Endothelial cell (in vitro differentiated cells): ENCODE measurements at places on chromosomes 12 and 14. TPM values are rescaled to one million over a fixed set of nuclear protein-coding genes. Genes with fewer than 3 reads are reported as not detected.

DNA sequence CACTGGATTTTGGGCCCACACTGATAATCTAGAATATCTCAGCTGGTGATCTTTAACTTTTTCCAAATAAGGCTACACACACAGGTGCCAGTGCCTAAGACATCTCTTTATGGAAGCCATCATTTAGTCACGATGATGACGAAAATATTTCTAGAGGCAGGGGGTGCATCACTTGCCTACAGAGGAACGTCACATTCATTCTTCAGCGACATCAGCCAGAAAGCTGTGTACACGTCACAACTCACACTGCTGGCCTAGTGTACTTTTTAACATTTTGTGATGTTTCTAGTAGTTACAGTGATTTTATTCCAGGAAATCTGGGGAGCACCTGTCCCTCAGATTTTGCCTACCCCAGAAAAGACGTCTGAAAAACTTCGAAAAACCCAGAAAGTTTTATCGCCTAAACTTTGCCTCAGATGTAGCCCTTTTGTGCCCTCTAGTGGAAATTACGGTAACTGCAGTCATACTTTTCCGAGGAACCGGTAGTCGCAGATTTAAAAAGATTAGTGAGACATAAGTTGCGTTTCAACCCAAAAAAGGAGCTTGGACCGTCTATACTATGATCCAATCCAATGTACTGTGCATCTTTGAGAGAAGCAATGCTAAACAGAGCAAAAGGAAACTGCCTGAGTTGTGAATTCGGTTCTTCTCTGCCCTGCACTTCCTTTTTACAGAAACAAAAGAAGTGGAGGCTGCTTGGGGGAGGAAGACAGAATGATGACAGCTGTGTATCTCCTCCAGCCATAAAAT is 64.3 kb upstream of the STON2 start:
- peak; percentile 70 for DNase-seq

- DNase-seq = peak; percentile 66
Observed at GRCh38 chr12:57896434-57897201, 44.7 kb upstream of the ATP23 start.

GRCh38 chr12:21169878-21170472 is 39.0 kb downstream of the SLCO1B1 start:
- DNase-seq = peak; percentile 80

DNA sequence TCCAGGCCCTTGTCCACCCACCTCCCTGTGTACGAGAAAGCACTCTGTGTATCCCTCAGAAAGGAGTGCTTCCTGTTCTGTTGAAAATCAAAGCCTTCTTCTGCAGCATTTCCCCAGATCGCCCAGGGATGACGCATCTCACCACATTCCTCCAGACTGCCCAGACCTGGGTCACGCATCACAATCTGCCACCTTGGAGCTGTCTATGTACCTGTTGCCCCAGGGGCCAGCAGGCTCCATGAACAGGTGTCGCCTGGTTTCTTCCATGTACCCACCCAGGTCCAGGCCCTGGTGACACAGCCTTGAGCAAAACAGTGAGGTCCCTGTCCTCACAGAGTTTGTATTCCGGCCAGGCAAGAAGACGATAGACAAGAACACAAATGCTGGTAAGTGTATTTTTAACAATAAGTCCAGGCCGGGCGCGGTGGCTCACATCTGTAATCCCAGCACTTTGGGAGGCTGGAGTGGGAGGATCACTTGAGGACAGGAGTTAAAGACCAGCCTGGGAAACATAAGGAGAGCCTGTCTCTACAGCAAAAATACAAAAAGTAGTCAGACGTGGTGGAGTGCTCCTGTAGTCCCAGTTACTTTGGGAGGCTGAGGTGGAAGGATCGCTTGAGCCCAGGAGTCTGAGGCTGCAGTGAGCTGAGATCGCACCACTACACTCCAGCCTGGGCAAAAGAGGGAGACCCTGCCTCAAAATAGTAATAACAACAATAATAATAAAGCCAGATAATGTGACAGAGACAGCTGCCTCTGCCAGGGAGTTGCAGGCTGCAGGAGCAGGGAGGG is 6.8 kb upstream of the PPP1R13B start:
- DNase-seq = no peak

DNA sequence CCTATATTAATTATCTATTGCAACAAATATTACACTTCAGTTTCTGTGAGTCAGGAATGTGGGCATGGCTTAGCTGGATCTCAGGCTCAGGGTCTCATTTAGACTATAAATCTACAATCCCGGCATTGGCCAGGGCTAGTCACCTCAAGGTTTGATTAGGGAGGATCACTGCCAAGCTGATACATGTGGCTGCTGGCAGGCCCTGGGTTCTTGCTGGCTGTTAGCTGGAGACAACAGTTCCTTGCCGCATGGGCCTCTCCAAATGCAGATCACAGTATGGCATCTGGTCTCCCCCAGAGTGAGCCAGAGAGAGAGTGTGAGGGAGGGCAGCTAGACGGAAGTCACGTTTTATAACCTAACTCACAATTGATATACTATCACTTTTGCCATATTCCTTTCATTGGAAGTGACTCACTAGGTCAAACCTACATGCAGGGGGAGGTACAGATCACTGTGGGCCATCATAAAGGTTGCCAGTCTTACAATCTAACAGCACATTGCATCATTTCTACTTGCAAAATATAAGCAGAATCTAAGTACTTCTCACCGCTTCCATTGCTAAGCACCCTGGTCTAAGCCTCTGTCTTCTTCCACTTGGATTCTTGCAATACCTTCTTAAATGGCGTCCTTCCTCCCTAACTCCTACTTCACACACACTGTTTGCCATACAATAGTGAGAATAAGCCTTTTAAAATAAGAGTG is 174.0 kb upstream of the ARHGAP5 start:
- DNase-seq = no peak

DNA sequence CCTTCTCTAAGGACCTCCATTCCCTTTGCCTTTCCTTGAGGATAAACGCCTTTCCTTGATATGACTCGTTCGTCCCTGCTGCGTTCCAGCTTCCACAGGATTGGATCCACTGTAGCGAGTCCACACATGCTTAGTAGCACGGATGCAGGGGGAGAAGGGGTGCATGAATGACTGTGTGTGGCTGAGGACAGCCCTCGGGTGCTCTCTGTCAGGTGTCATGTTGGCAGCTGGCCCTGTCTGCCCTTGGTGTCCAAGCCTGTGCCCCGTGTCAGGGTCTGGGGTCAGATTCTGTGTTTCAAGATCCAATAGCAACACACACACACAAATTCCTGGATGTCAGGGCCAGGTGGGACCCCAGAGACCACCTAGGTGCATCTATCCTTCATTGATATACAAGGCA is 17.5 kb upstream of the KRT80 start:
- no peak for DNase-seq

DNA sequence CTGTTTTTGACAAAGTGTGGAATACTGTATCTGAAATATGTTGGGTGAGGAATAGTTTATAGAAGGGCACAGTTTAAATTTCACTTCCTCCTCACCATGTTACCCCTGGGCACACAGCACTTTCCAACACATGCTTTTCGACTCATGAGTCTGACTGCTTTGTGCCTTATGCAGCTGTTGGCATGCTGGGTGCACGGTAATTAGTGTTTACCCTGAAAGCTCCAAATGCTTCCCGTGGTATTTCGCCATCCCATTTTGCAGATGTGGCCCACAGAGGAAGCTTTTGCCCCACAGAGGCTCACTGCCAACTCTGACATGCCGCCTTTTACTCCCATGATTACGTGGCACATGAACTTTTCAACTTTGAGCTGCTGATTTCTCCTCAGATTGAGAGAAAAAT is 168.6 kb downstream of the PRKCH start:
- no peak for DNase-seq

DNA sequence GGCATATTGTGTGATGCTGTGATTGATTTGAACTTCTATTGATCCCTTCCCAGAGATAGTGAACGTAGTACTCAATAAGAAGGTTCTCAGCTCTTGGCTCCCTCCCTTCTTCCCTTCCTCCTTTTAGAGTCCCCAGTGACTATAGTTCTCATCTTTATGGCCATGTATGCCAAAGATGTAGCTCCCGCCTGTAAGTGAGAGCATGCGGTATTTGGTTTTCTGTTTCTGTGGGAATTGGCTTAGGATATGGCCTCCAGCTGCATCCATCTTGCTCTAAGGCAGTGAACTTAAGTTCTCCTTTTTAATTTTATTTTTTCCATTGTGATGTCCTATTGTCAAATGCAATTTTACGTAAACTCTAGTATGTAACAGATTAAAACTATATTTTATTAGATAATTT is 109.5 kb downstream of the AEBP2 start:
- no peak for DNase-seq

DNA sequence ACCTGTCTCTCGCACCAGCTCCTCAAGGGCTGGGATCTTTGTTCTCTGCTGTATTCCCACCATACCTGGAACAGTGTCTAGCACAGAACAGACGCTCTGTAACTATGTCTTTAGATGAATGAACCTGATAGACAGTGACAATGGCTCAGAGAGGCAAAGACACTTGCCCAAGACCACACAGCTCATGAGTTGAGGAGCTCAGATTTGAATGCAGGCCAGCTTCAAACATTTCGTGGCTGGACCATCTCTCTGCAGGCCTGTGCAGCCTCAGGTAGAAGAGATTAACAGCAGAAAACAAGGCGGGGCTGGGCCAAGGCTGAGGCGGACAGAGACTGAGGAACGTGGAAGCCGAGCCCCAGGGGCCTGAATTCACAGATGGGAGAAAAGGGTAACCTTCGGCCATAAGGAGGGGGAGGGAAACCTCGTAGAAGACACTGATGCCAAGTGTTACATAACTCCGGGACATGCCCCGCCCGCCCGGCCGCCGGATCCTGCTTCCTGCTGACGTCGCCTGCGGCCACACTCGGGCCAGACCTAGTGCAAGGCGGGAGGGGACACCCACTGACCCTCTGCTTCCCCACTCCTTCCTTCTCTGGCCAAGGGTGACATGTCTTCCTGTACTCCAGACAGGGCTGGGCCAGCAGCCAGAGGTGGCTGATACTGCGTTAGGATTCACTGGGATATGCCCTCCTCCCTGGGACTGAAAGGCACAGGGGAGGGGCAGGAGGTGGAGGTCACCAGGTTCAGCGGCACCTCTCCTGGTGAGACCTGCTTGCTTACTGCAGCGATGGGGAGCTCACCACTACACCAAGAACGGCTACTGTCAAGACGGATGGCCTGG is 86.8 kb downstream of the RFLNA start:
- DNase-seq = no peak

DNA sequence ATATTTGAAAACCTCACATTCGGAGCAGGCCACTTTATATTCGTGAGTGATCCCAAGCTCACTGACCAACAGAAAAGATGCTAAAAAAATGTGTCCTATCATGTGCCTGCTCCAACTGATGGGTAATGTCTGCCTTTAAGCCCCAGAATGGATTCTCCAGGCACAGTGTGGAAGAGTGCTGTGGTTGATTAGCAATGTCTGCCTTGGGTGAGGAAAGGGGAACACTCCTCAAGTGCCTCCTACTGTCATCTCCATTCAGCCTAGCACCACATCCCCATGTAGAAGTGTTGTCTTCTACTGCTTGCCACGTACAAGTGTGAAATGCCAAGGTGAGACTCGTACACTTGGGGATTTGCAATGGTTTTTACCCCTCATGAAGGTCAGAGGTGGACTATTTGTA is 199.3 kb downstream of the SLC41A2 start:
- no peak for DNase-seq

GRCh38 chr14:67666750-67667449 is 7.5 kb downstream of the VTI1B start:
- peak; percentile 28 for DNase-seq

DNA sequence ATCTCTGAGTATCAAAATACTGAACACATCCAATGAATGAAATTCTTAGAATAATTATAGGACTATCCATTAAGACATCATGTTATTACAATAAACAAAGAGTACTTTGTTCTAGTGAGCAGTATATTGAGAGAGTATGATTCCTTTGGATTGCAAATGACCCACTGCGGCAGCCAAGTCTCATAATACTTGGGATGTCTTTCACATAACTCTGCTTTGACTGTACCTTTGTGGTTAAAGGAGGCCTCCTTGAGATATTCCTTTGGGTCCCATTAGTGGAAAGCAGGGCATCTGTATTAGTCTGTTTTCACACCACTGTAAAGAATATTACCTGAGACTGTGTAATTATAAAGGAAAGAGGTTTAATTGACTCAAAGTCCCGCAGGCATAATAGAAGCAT is 593.8 kb downstream of the TRHDE start:
- no peak for DNase-seq

DNA sequence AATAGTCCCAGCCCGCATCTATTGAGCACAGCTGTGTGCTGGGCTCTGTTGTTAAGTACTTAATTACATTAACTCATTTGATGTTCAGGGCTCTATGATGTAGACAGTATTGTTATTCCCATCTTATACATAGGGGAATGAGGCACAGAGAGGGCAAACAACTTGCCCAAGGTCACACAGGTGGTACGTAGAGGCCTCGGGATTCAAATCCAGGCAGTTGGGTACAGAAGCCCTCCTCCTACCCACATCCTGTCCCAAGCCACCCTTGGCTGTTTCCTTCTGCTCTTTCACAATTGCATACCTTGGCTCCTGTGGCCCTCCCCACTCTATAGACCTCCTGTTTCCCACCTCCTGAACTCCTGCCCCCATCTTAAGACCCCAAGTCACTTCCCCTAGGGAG is 10.0 kb upstream of the GPR68 start:
- DNase-seq = no peak

- no peak for DNase-seq
Observed at GRCh38 chr12:89706986-89707702, 1.5 kb downstream of the ATP2B1 start.

- no peak for DNase-seq
Observed at GRCh38 chr12:128326406-128326805, 59.4 kb downstream of the TMEM132C start.

GRCh38 chr12:52976574-52977071 is 27.7 kb downstream of the KRT18 start:
- no peak for DNase-seq

DNA sequence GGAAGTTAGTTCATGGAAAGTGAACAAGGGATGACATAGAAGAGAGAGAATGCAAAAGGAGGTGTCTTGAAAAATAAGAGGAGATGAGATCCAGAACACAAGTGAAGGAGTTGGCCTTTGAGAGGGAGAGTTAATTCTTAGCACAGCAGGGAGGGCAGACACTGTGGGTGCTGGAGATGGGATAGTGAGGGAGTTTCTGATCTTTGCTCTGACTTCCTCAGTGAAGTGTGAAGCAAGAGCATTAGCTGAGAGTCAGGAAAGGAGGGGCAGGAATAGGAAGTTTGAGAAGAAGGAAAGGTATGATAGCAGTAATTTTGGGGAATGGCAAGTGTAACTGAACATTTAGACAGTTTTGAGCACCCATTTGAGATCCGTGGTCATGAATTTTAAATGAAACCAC is 75.8 kb upstream of the COCH start:
- no peak for DNase-seq

GRCh38 chr12:112906712-112907414 is at the start of gene OAS1:
Gene OAS1 (plus strand): TSS chr12:112906962. CDS start chr12:112907040, 78 bp downstream.
- DNase-seq = no peak

The HOXC9 gene
- 0.28 TPM for total RNA-seq

The PSMB11 gene
- not detected for total RNA-seq

The RHOJ gene
- total RNA-seq = 266 TPM

The SOAT2 gene
- total RNA-seq = not detected

The EPS8 gene
- total RNA-seq = 2.7 TPM

The FOXA1 gene
- total RNA-seq = 5.2 TPM
